ENCODE measurements at places on chromosomes 12 and 14. TPM values are rescaled to one million over a fixed set of nuclear protein-coding genes. Genes with fewer than 3 reads are reported as not detected.

Gene NUMB
- 85.8 TPM for total RNA-seq

Gene TRHDE
- total RNA-seq = 30.9 TPM

Gene P2RX2
- not detected for total RNA-seq

Gene INSM2
- not detected for total RNA-seq

Gene ASPG
- total RNA-seq = not detected

Gene IQSEC3
- 0.85 TPM for total RNA-seq

Gene BBOF1
- total RNA-seq = 12.3 TPM

Data from subcutaneous adipose tissue (tissue), 4 donors.